ACHN (cell line): ENCODE measurements at places on chromosomes 16 and 17.
A peak's percentile ranks its signal among the peaks of the same experiment; 100 is the strongest.

DNA sequence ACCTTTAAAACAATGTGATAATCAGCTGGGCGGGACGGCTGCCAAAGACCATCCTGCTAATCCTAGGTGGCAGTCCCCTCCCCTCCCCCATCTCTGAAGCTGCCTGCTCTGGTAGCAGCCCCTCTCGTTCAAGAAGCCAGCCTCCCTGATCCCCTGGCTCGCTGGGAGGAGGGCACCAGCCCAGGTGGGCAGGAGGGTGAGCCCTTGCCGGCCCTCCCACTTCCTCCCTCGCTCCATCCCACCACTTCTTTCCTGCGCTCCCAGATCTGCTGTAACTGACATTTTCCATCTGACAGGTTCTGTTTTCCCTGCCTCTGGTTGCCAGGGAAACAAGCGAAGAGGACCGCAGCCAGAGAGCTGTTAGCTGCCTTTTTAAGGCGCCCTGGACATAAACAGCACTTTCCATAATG lies 155.7 kb upstream of the TNRC6C start:
- DNase-seq, result no peak

DNA sequence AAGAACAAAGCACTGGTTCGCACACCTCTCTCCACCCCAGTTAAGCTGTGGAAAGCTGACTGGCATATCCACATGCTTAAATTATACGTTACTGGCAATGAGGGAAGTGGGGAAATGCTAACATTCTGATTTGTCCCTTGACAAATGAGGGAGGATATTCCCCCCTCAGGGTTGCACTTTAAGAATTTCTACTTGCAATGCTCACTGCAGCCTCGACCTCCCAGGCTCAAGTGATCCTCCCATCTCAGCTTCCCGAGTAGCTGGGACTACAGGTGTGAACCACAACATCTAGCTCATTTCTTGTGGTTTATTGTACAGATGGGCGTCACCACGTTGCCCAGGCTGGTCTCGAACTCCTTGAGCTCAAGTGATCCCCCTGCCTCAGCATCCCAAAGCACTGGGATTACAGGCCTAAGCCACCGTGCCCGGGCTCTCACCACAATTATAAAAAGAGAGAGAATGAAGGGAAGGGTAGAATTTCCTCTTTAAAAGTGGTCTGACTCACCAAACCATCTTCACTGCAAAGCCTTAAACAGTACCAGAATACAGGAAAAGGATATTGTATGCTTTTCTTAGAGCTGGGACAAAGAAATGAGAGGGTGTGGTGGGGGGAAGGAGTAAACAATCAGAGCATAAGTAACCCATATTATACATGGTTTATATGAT lies 38.9 kb downstream of the KANSL1 start:
- no peak for DNase-seq

GRCh38 chr16:80990577-80990976 lies 16.1 kb downstream of the CMC2 start:
- no peak for DNase-seq

DNA sequence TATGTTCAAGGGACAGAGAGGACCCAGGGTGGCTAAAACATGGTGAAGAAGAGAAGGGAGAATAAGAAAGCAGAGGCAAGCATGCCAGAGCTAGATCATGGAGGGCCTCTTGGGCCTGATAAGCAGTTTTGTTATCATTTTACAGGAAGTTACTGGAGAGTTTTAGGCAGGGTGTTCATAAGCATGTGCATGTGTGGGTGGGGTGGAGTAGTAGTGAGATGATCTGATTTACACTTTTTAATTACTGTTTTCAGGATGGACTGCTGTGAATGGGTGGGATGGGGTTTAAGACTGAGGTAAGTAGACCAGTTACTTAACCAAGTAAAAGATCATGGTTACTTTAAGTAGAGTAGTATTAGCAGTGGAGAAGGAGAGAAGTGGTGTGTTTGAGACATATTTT lies 173.6 kb downstream of the PHKB start:
- no peak for DNase-seq

- no peak for DNase-seq
These were observed 946.3 kb downstream of the KCNJ2 start for GRCh38 chr17:71115669-71115972.

GRCh38 chr16:31322500-31322899 lies 32.5 kb upstream of the ITGAX start:
- no peak for DNase-seq

GRCh38 chr17:14904386-14904785 lies 360.7 kb downstream of the PMP22 start:
- DNase-seq, result no peak

GRCh38 chr16:29009838-29010166 lies 24.9 kb downstream of the LAT start:
- no peak for DNase-seq

DNA sequence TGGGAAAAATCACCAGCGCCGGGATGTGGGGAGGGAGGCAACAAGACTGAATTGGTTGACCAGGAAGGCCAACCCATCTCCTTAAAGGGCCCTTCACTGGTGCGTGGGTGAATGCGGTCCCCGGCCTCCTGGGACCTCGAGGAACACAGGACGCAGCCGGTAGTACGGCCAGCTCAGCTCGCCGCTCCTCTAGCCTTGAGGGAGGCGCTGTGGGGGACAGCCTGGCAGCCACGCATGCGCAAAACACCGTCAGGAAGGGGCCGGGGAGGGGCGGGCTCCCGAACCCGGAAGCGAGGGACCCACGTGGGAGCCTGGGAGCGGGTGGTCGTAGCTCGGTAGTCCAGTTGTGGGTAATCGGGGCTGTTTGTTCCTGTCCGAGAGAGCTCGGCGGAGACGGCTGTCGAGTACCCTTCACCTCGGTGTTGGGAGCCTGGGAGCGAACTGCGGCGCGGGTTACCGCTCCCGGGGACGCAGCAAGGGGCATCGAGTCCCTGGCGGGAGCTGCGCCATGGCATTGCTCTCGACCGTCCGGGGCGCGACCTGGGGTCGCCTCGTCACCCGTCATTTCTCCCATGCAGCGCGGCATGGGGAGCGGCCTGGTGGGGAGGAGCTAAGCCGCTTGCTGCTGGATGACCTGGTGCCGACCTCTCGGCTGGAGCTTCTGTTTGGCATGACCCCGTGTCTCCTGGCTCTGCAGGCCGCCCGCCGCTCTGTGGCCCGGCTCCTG lies at the start of gene MRM1:
TSS of gene MRM1 (plus strand) at position 281 of the 727 bp plus-strand sequence. CDS start at position 509, 228 bp downstream.
- DNase-seq, result peak; percentile 93

DNA sequence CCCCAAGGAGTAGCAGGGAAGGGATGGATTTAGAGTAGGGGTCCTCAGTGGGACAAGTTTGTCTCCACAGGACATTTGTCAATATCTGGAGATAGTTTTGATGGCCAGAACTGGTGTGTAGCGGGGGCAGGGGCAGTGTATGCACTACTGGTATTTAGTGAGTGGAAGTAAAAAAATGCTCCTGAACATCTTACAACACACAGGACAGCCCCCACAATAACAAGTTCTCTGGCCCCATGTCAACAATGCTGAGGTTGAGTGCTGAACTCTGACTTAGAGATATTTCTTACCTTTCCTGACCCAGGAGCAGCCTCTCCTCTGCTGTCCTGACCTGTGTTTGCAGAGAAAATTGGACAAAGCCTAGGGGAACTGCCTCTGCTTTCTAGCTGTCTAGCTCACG lies 365.8 kb downstream of the HAPSTR1 start:
- no peak for DNase-seq

DNA sequence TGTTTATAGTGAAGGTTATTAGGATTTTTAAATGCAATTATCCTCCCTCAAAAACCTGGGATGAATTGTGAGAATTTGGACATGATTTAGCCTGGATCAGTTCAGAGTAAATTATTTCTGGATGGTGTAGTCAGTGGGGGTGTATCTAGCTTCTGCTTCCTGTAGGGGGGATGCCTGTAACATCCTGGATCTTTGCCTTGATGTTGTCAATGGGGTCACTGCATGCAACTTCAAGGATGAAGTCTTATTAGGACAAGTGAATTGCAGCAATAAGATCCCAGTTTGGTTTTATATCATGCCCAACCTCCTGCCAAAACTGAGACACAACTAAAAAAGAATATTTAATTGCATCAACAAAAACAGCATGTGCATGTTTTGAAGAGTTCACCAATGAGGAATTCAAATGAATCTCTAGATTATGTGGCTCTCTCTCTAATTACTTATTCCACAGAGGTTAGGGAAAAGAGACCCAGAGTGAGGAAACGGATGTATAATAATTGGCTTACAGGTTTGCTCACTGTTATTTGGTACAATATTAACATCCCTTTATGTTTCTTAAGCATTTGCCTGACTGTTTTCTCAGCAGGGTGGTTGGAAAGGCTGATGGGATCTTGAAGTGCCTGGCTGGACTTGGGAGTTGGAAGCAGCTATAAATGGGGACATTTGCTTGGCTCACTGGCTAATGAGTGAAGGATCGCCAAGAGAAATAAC lies 159.8 kb downstream of the HS3ST3B1 start:
- DNase-seq, result no peak

DNA sequence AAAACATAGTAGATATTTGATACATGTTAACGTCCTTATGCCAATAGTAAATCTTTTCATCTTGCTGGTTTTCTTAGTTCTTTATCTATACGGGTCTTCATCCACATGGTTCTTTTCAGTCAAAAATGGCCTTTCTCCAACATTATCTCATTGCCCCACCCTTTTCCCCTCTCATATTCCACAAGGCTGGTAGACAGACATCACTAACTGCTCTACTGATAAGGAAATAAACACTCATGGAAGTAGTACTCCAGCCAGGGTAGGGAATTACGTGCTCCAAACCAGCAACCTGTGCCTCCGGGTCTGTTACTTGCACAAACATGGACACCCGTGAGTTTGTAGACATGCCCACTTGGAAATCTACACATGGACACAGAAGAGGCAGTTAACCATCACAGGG lies 141.4 kb downstream of the XYLT1 start:
- no peak for DNase-seq

DNA sequence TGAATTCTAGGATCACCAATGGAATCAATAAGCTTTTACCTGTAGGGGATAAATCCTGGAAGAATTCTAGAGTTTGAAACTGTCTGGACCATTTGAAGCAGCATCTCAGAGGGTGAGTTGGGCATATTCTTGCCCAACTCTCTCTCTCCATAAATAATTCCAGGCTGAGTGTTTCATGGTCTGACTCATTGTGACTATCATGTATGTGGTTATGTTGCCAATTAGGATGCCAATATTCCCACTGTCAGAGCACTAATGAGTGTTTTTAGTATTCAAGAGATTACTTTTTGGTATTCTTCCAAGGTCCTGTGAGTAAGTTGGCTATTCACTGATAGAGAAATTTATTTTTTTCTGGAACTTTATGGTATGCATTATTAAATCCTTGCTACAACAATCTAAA lies 456.9 kb downstream of the TOX3 start:
- no peak for DNase-seq

DNA sequence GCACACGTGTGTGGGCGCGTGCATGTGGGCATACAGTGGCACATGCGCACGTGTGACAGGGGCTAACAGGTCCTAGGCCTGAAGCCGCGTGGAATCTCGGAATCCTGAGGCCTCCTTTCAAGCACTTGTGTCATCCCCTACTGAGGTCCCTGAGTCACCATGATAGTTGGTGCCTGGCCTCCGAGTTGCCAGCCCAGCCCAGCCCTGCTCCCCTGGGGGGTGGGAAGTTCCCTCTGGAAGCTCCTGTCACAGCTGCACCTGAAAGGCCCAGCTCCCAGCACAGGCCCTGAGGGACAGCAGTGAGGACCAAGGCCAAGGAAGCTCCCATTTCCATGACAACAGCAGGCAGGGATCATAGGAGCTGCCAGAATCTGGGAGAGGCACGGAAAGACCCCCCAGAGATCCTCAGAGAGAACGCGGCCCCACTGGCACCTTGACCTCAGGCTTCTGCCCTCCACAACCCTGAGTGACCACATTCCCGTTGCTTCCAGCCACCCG lies 35.4 kb upstream of the ENPP7 start:
- no peak for DNase-seq

DNA sequence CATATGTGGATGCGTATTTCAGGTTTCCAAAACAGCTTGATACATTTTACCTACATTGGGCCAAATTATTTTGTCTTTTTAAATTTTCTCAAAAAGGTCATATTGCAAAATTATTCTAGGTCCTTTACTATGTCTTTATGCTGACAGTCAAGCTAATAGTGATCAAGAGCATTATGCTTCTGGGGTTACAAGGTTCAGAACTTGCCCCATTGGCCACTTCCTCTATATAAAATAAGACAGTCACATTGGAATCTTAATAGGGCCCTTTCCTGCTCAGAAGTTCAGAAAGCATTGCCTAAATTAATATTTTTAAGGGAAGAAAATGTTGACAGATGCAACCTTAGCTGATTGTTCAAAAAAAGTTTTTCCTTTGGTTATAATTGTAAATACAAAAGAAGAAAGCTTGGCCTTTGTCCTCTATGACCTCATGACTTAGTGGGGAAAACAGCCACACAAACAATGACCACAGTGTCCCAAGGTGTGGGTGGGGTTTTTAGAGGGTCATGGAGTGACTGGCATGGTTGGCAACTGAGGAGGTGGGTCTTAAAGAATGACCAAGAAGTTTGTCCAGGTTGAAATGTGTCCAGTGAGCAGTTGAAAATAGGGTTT lies 11.8 kb upstream of the RAB11FIP4 start:
- DNase-seq, result no peak

- DNase-seq, result no peak
These were observed 97.8 kb downstream of the ZNF778 start for GRCh38 chr16:89315271-89315670.

DNA sequence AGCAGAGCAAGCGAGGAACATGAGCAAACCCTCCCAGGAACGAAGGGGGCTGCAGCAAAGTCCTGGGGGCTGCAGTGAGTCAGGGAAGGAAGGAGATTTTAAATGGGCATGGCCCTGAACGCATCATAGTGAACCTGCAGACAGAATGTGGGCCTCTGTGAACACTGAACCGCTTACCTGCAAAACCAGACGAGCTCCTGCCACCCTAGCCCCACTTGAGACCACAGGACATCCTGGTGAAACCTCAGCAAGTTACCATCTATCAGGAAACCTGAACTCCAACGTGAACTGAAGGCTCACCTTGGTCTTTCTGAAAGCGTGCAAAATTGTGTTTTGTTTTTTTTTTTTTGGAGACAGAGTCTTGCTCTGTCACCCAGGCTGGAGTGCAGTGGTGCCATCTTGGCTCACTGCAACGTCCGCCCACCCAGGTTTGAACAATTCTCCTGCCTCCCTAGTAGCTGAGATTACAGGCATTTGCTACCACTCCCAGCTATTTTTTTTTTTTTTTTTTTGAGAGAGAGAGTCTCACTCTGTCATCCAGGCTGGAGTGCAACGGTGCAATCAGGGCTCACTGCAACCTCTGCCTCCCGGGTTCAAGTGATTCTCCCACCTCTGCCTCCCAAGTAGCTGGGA lies 30.8 kb downstream of the FANCA start:
- DNase-seq, result no peak

DNA sequence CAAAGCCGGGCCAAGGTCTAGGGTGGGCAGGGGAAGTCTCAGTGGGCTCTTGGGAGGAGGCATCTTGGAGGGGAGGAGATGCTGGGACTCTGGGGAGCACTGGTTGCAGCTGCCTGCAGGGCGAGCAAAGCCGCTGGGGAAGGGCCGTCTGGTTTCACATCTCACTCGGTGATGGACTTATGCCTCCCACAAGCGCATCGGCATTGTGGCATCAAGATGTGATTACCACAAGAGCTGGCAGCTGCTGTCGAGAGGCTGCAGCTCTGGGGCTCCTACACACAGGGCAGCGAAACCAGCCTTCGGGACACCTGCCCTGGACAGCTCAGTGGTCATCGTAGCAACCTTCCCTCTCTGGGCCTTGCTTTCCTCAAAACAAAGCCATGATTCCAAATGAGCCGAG lies 3.1 kb upstream of the KCNJ12 start:
- no peak for DNase-seq

- DNase-seq, result no peak
These were observed 40.0 kb downstream of the LGALS9 start for GRCh38 chr17:27670791-27671590.

GRCh38 chr17:73847952-73848351 lies 203.7 kb upstream of the SDK2 start:
- no peak for DNase-seq
